ENCODE measurements at places on chromosomes 2 and 18.
A peak's percentile ranks its signal among the peaks of the same experiment; 100 is the strongest.

DNA sequence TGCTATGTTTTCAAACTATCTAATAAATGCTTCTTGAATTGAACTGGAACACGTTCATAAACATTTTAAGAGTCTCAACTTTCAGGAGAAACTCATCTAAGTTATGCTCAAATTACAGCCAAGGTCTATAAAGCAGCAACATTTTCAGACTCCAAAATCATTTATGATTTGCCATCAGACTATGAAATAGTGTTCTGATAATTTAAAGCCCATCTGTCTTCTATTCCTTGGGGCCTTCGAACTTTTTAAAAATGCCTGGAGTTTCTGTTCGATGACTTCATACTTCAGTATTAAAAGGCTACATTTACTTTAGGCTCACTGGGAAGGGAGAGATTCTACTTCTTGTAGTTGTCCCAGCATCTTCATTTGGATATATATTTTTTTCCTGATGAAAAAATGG, 73.6 kb upstream of the NXPH2 start:
- no peak for DNase-seq

GRCh38 chr2:128615571-128615970, 296.9 kb upstream of the HS6ST1 start:
- DNase-seq = no peak

DNA sequence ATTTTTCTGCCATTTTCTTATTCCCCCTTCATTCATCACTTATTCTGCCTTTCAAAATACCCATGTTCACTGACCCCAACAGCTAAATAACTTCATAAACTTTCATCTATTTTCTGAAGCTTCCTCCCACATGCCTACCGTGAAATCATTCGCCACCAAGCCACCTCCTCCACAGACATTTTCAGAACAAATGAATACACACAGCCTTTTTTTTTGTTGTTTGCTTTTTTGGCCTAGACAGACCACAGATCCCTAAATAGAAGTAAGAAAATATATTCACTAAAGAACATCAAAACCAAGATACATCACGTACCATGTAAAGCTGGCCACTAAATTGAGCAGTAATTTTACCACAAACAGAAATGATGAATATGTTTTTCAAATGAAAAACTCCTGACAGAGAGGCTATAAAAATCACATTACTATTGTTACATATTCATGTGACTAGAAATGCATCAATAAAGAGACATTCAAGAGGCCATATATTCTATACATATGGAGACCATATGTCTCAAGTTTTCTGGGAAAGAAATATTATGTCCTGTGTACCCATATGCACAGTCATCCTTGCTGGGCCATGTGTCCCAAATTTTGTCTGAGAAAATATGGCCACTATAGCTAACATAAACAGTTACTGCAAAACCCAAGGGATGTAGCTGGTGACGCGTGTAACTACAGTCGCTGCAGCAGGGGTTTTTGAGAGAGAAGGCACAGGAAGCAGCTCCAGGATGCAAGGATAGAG, 200.3 kb downstream of the FBXO15 start:
- no peak for DNase-seq

DNA sequence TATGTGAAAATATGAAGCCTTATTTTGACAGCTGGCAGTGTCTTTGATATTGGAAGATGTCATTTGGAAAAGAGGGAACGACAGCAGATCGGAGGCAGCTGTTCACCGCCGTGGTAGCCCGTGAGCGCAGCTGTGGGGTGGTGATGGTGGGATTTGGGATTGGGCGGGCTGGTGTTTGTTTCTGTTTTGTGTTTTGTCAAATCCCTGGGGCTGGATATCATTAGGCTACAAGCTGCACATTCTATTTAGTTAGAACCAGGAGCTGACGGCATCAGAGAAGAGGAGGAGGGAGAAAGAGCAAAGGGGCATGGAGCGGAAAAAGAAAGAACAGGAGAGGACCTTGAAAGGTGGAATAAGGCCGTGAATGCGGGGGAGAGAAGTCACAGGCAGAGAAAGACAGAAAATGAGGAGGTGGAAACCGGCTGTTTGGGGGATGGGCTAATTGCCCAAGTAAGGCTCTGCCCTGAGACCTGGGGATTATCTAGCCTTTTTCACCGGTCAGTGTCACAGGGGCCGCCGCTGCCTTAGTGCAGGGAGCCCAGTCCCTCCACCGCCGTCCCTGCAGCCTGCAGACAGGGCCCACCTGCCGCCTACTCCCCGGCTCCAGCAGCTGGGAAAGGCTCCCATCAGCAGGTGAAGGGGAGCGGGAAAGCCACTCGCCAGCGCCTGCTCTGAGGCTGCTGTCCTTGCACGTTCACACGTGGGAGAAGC, 88.0 kb downstream of the ZCCHC2 start:
- DNase-seq = no peak

GRCh38 chr2:144471305-144472045, 48.4 kb downstream of the ZEB2 start:
- no peak for DNase-seq

GRCh38 chr2:212037062-212037461, 501.5 kb downstream of the ERBB4 start:
- no peak for DNase-seq

GRCh38 chr2:655626-656025, 21.6 kb downstream of the TMEM18 start:
- no peak for DNase-seq

DNA sequence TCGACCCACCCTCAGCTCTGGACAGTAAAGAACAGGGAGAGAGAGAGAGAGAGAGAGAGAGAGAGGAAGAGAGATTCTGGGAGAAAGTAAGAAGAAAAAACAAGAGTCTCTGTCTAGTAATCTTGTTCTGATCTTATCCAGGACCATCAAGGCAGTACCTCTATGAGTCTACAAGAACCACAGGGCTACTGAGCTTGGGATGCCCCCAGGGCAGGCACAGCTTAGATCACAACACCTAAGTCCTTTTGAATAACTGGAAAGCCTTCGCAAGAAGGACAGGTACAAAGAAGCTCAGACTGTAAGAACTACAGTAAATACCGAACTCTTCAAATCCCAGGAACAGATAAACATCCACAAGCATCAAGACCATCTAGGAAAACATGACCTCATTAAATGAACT, 51.4 kb upstream of the SGPP2 start:
- no peak for DNase-seq

GRCh38 chr2:36371070-36371874, 15.7 kb downstream of the CRIM1 start:
- no peak for DNase-seq

- no peak for DNase-seq
Measured at GRCh38 chr2:111028720-111029119, 92.0 kb upstream of the BCL2L11 start.

- DNase-seq = no peak
Measured at GRCh38 chr2:149122516-149122915, 84.0 kb downstream of the LYPD6B start.

DNA sequence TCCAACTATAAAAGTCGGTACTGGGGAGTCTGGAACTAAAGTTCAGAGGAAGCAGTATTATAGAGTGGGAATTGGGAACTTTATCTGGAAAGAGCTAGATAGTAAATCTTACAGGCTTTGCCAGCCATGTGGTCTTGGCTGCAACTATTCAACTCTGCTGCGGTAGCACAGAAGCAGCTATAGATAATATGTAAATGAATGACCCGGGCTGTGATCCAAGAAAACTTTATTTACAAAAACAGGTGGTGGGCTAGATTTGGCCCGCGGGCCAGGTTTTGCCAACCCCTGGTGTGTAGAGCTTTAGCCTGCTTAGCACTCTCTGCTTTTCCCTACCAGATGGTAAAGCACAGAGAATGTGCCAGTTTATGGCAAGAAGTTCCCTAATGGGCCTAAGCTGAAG, 70.8 kb downstream of the TNP1 start:
- DNase-seq = no peak

DNA sequence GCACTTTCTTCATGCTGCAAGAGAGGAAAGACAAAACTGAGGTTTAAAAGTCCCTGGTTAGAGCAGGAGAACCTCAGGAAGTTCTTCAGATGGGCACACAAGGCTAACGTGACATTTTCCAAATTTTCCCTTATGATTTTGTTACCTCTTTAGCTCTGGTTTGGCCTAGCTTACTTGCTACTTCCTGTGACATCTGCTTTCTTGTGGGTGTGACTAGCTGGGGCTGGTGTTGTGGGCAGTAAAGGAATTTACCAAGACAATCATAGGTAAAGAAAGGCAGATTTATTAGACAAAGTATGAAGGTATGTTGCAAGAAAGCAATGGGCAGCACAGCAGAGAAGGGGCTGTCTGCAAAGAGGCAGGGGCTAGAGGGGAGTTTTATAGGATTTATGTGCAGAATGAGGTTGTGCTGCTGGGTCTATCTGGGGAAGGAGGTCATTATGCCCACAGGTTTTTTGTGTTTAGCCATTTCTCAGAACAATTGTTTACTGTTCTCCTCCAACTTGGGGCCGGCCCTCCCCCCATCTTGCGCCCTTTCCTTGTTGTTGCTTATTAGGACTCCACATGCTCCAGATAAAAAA, 6.7 kb upstream of the TNP1 start:
- no peak for DNase-seq

- DNase-seq = no peak
Measured at GRCh38 chr2:88671786-88672427, 19.6 kb upstream of the RPIA start.

GRCh38 chr2:99488539-99489062, 1.2 kb downstream of the REV1 start:
- no peak for DNase-seq

- peak; percentile 38 for DNase-seq
Measured at GRCh38 chr18:70659036-70659925, 370.4 kb downstream of the SOCS6 start.

DNA sequence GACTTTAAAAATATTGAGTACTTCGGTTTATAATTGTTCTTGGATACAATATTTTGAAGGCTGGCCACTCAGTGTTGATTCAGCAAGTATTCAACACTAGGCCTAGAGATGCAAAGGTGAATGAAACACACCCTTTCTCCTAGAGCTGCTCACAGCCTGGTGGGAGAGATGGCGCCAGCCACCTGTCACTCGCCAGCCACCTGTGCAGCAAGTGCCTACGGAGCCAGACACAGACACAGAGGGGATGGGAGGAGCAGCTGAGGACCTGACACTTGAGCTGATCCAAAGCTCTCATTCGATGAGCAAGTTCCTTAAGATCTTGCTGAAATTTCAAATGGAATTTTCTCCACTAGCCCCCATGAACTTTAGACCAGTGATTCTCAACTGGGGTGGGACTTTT, 151.1 kb upstream of the RIOK3 start:
- no peak for DNase-seq

DNA sequence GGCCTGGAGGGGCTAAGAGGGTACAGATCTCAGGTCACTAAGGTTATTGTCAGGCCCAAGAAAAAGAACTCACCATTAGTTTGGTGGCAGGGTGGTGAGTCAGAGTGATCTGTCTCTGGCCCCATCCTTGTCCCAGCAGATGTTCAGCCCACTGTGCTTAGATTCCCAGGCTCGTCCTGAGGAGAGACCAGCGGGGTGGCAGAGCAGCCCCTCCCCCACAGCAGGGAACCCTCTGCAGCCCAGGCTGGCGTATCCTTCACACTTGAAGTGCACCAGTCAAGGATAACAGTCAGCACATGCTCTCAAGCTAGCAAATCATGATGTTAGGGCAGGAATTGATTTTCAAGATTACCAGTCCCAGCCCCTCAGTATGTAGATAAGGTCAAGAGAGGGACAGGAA, 43.1 kb downstream of the TMEM185B start:
- DNase-seq = no peak

GRCh38 chr2:130252880-130253645, 54.8 kb upstream of the TUBA3E start:
- DNase-seq = no peak

DNA sequence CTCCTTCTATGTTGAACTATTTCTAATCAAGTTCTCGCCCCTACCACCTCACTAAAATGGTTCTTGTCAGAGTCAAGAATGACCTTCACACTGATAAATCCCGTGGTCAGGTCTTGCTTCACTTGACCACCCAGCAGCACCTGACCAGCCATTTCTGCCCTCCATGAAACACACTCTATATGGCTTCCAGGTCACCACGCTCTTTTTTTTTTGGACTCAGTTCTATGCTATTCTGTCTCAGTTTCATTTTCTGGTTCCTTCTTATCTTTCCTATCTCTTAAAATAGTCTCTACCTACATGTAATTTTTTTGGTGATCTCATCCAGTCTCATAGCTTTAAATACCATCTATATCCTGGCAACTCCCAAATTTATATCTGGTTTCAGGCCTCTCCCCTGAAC, 11.4 kb downstream of the EIF2AK3 start:
- no peak for DNase-seq

DNA sequence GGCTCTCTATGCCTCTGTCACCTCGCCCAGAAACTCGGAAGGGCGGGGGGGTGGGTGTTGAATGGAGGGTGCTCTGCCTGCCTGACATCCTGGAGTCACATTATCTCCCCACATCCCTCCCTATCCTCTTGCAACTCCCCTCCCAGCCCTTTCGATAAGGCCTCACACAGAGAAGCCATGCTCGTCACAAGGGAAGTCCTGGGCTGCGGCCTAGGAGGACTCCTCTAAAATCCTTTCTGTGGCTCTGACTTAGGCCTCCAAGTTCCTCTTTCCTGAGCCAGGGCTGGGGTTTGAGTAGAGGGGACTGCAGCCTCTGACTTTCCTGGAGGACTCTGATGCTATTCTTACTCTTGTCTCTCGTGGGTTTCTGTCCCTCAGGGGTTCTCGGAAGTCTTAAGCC, 75.0 kb upstream of the PKDCC start:
- no peak for DNase-seq

GRCh38 chr18:46856973-46857372, 60.3 kb downstream of the PIAS2 start:
- no peak for DNase-seq

DNA sequence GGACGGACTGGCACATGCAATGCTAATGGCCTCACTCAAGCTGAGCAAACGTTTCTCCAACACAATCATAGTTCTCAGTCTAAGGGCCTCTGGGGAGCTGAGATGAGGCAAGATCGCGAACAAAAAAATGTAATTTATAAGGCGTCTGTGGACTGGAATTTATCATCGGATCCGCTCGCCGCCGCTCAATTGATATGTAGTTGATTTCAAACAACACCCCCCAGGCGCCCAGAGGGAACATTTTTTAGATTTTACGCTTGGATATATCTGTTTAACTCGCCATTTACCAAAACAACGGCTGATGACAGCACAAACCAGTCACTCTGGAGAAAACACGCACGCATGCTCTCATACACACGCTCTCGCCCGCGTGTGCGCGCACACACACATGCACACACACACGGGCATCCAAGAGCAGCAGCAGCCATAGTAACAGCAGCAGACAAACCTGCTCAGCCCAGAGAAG, 335.8 kb downstream of the SMAD2 start:
- DNase-seq = no peak

GRCh38 chr2:40364151-40364874, 87.6 kb downstream of the SLC8A1 start:
- no peak for DNase-seq

- DNase-seq = no peak
Measured at GRCh38 chr2:25688236-25688635, 14.9 kb upstream of the DTNB start.

All from activated CD4-positive, alpha-beta T cell treated with anti-CD3 and anti-CD28 coated beads, Interleukin-2, amount 50 U/mL, for 4 hours (primary cell).